ENCODE measurements at places on chromosomes 7 and 10.

- no peak for DNase-seq
Measured at GRCh38 chr7:28239823-28240204, 59.2 kb upstream of the JAZF1 start.

GRCh38 chr10:48905311-48905710 lies 34.3 kb downstream of the LRRC18 start:
- no peak for DNase-seq

DNA sequence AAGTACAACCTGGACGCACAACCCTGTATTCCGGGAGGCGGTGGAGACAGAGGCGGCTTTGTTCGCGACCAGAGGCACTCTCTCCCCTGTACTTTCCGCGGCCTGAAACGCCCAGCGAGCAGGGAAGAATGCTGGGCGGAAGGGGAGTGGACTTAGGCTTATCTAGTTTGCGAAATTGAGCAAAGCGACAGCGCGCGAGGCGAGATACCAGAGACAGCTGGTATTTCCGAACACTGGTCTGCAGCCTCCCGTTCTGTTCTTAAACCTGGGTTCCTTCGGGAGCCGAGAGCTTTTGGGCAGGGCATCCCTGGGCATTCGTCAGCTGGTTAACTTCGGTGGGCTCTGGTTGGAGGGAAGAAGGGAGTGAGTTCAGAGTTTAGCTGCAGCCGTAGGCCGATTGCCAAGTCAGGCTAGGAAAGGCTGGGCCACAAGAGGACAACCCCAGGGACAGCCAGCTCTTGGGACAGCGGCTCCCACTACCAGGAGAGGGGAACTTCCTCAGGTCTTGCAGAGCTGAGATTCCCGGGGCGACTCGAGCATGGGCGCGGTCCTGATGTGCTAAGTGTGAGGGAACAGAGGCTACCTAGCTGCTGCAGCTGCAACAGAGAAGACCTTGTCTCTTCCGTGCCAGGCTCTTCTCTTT lies 3.9 kb downstream of the HMX3 start:
- no peak for DNase-seq

DNA sequence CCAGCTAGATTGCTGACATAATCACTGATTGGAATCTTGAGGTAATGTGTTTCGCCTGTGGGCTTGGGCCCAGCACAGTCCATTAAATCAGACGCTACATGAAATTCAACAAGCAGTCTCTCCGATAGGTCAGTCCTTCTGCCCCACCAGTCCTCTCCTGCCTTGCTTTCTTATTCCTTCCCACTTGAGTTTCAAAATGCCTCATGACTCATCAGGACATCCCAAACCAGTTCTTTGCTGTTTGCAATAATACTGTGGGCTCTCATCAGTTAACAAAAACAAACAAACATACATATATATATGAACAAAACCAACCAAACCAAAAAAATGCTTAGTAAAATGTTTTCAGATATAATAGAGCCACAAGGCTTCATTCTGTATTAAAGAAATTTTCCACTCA lies 599.0 kb downstream of the SORCS1 start:
- DNase-seq, result no peak

DNA sequence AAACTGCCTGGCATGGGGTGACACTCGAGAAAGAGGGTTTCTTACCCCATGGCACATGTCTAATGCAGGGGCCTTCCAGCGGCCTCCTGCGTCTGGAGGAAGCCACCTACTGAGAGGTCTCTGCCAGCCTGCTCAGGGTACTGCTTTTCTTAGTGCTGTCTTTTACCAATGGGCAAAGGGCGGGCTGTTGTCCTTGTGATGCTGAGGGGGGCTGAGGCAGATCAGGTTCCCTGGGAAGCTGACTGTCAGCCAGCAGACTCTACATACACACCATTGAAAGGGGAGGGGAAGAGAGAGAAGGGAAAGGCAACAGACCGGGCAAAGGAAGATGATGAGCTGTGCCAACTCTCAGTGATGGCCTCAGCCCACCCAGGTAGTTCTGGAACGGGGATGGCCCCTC lies 48.7 kb downstream of the COL13A1 start:
- DNase-seq, result no peak

DNA sequence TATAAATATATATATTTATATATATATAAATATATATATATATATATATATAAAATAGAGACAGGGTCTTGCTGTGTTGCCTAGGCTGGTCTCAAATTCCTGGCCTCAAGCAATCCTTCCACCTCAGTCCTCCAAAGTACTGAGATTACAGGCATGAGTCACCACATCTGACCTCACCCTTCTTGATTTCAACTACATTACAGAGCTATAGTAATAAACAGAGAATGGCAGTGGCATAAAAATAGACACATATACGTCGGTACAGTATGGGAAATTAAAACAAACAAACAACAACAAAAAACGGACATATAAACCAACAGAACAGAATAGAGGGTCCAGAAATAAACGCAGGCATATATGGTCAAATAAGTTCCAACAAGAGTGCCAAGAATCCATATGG lies 77.6 kb upstream of the PPP1R3A start:
- no peak for DNase-seq

- DNase-seq, result no peak
Measured at GRCh38 chr7:16668978-16669377, 23.0 kb downstream of the BZW2 start.

DNA sequence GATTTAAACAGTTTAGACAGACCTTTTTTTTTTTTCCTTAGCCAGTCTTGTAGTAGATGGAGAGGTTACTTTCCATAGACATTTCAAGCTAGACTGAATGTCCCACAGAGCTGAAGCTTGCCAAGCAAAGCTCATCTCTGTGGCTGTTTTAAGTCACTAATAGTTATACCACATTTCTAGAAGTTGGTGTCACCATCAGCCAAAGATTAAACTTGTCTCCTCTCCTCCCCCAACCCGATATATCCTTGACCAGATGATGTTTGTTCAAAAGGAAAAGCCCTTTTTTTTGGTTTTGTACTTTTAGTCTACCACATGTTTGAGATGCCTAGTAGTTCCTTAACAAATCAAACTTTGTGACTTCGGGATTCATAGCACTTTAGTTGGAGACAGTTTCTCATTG lies 66.1 kb downstream of the ADD3 start:
- DNase-seq, result no peak

- no peak for DNase-seq
Measured at GRCh38 chr10:33402220-33403073, 68.0 kb upstream of the NRP1 start.

GRCh38 chr7:17640730-17641377 lies 299.4 kb downstream of the SNX13 start:
- peak; percentile 40 for DNase-seq

DNA sequence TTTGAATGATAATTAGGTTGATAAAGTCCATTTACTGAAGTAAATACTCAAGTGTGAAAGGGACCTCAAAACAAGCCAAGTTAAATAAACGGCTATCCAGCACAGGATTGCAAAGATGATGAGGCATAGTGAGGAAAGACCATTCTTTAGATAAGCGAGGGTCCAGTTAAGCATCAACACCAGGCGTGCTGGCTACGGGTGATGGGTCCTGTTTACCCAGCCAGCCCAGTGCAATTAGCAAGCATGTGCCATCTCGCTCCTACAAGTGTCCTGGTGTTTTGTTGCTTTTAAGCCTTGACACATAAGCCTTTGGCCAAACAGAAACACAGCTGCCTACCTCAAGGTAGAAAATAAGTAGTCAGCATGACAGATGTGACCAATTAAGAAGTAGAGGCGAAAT lies 7.1 kb downstream of the NEBL start:
- DNase-seq, result no peak

- no peak for DNase-seq
Measured at GRCh38 chr7:31497516-31497915, 16.4 kb upstream of the ITPRID1 start.

DNA sequence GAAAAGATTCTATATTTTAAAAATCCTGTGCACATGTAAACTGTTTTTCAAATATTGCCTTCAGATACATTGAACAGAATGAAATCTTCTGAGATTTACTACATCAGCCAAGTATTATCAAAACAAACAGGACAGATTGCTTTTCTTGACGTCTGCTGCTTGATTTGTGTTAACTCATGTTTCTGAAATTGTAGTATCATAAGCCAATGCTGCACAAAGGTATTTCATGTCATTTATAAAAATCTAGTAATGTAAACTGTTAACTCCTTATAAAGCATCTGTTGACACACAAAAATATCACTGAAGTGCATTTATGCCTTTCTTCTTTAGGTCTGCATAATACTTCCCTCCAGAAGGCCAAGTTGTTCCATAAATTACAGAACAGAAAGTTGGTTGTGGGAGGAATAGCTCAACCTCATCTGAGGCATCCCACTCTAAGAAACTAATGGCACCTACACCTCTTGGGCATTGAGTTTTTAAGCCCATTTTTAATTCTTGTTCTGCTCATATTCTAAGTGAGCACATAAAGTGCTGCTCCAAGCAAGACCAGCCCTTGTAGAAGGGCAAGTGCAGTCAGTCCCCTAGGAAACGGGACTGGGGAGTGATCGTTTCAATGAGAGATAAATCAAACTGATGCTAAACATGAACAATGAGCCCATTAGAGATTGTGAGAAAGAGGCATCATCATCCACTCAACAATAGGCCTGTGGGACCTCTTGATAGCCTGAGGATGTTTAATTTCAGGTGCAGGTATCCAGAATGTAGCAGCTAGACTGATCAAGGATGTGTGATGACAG lies 28.5 kb downstream of the CAV1 start:
- DNase-seq, result no peak

- DNase-seq, result no peak
Measured at GRCh38 chr10:110781139-110781538, 90.6 kb upstream of the PDCD4 start.

- DNase-seq, result no peak
Measured at GRCh38 chr7:20083781-20084180, 133.4 kb downstream of the MACC1 start.

DNA sequence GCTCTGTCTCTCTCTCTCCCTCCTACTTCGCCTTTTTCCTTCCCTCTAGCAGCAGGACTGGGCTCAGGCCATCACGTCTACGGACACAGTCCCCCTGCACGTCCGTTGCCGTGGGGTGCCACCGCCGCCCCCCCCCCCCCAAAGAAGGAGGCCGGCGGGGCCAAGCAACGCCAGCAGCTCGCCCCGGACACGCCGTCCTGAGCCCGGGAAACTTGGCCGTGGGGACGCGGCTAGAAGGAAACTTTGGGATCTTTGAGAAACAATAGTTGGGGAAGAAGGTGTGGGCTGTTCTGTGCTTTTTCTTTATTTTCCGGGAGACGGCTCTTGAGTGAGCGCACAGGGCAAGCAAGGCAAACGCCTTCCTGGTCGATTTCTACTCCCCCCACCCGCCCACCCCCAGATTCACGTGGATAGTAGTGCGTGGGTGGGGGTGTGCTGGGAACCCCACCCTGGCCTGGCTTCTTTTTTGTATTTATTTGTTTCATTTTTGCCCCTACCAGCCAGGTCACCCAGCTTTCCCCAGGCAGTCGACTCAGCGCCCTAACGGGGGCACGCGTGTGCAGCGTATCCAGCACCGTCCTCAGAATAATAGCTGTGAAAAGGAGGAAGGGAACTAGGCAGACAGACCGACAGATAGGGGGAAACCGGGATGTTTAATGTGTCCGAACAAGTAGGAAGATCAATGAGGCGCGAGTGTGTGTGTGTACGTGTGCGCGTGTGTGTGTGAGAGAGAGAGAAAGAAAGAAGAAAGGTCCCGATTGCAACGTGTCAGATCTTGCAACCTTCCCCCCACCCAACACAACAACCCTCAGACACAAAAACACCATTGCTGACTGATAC lies 1.4 kb downstream of the MXI1 start:
- peak; percentile 46 for DNase-seq

DNA sequence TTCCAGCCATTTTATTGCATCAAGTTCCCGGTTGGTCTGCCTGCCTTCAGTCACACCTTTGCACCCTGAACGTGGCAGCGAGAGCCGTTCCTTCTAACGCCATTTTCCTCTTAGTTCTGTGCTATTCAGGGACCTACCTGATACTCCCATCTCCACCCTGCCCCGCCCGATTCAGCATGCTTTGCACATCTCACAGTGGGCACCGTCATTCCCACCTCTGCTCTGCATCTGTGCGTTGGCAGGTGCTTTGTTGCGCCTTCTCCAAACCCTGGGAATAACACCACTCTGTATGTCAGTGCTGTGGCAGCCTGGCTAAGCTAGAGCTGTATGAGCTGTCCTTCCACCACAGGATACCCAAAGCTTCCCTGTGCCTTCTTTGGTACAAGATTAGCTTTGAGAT lies 96.8 kb downstream of the ACTR3B start:
- DNase-seq, result no peak

DNA sequence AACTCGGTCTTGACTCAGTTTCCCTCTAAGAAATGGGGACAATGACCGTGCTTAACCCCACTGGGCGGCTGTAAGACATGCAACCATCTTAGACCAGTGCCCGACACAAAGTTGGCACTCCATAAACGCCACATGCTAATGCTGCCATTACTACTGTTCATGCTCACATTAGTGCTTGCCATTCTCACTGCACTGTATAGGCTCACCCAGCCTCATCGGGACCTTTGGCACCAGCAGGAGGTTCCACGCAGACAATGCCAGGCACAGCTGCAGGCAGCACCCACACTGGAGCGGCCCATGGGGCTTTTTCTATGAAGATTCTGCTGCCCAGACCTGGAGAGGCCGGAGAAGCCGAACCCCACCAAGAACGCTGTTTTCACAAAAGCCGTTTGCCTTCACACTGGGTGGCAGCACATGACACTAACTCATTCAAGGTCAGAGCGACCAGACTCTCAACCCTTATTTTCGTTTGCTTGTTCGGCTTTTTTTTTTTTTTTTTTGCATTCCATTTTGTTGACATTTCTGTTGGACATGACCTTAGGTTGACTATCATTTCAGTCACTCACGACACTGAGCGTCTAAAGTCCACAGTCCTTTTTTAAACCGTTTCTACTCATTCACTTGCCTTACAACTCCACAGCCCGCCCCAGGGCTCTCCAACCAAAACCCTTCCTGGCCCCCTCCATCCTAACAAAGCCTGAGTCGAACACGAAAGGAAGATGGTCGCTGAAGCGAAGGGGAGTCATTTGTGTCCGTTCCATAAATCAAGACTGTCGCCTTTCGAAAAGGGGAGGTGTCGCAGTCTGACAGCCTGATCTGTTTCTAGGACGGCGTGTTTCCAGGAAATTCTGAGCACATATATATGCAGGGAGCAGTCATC lies 124.4 kb upstream of the RNF32 start:
- DNase-seq, result no peak

- DNase-seq, result no peak
Measured at GRCh38 chr10:71242622-71243009, 30.2 kb downstream of the UNC5B start.

GRCh38 chr10:128556182-128557110 lies 430.2 kb upstream of the MKI67 start:
- DNase-seq, result no peak
